ENCODE measurements at places on chromosomes 1 and 21. TPM values are rescaled to one million over a fixed set of nuclear protein-coding genes. Genes with fewer than 3 reads are reported as not detected.
A peak's percentile ranks its signal among the peaks of the same experiment; 100 is the strongest.

DIO1 gene
- total RNA-seq, result not detected

NUF2 gene
- 82.9 TPM for total RNA-seq

- peaks cover 70% of the 10 kb centered on the region for H3K4me1 ChIP-seq
- H3K27ac ChIP-seq, result peak overlapping the region; percentile 83
- no peaks in the 10 kb centered on the region for H3K27me3 ChIP-seq
- DNase-seq, result peak; percentile 75
- H3K4me3 ChIP-seq, result peak overlapping the region; percentile 63
Measured at GRCh38 chr1:150613061-150613920, 16.1 kb downstream of the ENSA start.

DNA sequence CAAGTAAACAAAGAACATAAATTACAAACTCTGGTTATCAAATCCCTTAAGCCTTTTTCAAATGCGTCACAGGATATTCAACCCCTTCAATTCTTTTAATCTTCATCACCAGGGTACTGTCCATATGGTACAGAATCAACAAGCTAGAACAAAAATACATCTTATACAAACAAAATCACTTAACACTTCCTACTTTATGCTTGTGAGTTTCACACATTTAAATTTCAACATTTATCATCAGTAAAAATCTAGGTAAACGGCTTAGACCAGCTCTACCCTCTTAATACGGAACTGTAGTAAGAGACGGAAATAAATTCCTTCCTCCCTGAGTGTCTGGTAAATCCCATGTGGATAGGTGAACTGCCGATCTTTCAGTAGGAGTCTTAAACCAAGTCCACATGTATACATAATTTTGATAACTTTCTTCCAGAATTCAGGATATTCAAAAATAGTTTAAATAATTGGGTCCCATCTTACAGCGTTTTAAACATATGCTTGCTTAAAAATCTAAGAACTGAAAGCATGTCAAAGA lies 1.0 kb downstream of the CCDC181 start:
- no peak overlapping the region for H3K27ac ChIP-seq
- peaks cover 3% of the 10 kb centered on the region for H3K36me3 ChIP-seq
- H3K27me3 ChIP-seq, result peaks cover 79% of the 10 kb centered on the region
- peaks cover 9% of the 10 kb centered on the region for H3K4me1 ChIP-seq
- H3K4me3 ChIP-seq, result no peak overlapping the region

- H3K27ac ChIP-seq, result peak overlapping the region; percentile 97
- peaks cover 47% of the 10 kb centered on the region for H3K4me1 ChIP-seq
- DNase-seq, result no peak
- H3K4me3 ChIP-seq, result peak overlapping the region; percentile 91
Measured at GRCh38 chr1:151199873-151200581, 1.7 kb downstream of the PIP5K1A start.

Measured in activated CD8-positive, alpha-beta memory T cell treated with anti-CD3 and anti-CD28 coated beads, Interleukin-2, amount 10 ng/mL, durations not matched to agents 7 days and 5 days (primary cell).